ENCODE measurements at places on chromosomes 16 and 17.

GRCh38 chr16:86496262-86496928, 13.9 kb upstream of the FOXF1 start:
- no peak for DNase-seq

DNA sequence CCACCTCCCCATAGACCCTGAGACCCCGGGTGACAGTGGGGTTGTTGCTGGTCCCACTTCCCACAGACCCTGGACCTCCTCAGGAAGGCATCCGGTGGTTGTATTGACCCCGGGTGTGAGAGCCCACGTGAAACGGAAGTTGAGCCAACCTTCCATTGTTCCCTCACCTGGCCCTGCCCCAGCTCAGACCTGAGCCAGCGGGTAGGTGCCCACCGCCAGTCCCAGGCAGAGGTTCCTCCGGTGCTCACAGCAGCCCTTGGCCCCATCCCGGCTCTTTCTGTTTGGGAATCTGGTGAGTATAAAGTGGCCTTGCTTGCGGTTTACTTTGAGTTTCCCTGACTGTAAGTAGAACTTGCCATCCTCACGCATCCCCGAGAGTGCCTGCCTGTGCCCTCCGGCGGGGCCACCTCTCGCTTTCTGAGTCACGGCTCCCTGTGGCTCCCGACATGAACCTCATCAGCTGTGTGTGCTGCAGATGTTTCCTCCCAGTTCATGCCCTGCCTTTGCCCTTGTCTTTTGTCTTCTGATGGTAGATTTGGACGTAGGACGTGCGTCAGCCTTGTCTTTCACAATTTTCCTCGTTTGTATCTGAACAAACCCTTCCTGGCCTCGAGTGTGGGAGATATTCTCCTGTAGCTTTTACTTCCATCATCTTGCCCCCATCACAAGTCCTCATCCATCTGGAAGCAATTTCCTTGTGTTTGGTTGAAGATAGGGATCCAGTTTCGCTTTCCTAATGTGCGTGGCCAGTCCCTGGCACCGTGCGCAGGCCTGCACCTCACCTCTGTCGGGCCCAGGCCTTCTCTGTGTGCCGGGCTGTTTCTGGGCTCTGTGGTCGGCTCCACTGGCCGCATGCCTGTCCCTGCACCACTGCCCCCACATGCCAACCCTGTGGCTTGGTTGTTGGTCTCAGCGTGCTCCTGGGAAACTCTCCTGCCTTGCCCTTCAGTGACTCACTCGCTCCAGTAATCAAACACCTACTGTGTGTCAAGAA, 76.0 kb downstream of the METRNL start:
- no peak for DNase-seq

DNA sequence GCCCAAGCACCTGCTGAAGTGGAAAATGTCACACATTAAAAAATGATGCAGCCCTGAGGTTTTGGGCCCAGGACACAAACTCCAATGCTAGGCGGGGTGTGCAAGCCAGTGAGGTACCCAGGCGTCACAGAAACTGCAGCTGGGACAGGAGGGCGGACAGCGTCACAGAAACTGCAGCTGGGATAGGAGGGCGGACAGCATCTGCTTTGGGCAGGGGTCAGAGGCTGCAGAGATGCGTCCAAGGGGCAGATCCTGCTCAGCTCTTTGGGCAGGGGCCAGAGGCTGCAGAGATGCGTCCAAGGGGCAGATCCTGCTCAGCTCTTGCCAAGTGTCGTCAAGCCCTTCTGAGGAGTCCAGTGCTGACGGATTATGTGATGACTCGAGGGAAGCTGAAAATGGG, 43.9 kb upstream of the RCVRN start:
- DNase-seq: no peak

GRCh38 chr16:15493466-15494180, 59.2 kb downstream of the BMERB1 start:
- no peak for DNase-seq

- DNase-seq: no peak
These were observed 549.1 kb downstream of the WWOX start for GRCh38 chr16:78648517-78648916.

DNA sequence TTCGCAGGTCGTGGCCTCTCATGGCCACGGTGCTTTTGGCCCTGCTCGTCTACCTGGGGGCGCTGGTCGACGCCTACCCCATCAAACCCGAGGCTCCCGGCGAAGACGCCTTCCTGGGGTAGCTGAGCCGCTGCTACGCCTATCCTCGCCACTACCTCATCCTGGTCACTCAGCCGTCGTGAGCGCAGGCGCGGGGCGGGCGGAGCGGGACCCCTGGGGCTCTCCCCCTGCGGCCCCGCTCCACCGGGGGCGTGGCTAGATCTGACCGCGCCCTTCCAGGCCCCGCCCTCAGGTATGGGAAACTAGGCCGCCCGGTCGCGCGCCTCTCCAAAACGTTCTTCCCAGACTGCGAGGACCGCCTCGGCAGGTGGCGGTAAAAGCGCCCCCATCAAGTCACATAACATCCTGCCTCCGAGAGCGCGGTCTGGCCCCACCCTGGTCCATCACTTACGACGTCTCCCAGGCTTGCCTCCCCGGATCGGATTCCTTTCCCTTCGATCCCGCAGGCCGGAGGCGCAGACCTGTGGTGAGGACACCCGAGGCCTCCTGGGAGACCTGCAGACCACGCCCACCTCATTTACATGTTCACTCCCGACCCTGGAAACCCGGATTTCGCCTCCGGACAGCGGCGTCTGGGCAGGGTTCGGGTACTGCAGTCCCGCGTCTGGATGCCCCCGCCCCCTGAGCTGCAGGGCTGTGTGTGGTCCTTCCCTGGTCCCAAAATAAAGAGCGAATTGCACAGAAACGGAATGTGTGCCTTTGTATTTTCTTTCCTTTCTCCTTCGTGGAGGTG, 91.5 kb upstream of the TMEM97 start:
- no peak for DNase-seq

DNA sequence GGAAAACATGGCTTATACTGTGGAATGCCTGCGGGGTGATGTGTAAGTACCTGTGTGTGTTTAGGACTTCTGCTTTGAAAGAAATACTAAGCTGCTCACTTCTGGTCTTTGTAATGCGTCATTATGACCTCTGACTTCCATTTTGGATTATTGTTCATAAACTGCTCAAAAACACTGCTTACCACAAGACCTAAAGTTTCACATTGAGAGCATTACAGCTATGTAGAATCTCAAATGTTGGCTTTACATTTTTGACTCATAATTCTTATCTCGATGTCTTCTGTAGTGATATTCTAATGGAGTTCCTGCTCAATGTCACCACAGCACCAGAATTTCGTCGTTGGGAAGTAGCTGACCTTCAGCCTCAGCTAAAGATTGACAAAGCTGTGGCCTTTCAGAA, 9.3 kb downstream of the UQCRC2 start:
- no peak for DNase-seq
